ENCODE measurements at places on chromosomes 6 and 20.

DNA sequence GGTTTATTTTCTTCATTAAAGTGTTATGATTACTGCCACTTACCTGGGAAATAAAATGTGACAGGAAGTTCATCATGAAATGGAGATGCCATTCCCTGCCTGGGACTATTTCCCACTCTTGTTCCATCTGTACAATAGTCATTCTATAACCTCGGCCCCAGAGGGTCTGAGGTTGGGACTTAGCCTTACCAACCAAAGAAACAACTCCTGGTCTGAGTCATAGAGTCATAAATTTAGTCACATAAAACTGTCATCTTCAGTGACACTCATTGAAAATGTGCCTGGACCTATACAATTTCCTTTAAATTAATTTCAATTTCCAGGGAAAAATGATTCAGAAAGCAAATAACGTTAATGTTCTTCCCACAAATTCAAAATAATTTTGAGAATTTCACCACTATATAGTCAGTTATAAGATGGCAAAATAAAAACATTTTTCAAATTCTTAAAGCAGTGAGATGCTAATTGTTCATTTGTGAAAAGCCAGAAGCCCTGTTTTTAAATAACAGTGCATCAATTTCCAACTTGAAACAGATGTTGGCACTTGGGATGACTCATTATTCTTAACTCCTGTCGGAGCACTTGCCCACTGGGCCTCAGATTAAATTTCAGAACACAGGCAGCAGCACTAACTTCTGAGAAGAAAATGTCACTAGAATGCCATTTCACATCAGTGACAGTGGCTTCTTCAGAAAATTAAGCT lies 201.2 kb upstream of the SMLR1 start:
- no peak for DNase-seq

- DNase-seq: no peak
Measured at GRCh38 chr6:48486876-48487275, 375.9 kb upstream of the PTCHD4 start.

- DNase-seq: no peak
Measured at GRCh38 chr6:21847711-21848480, 254.3 kb downstream of the SOX4 start.

GRCh38 chr20:5003626-5004025 lies 2.3 kb upstream of the SLC23A2 start:
- DNase-seq: no peak

GRCh38 chr6:109446072-109446471 lies 5.5 kb downstream of the SMPD2 start:
- DNase-seq: no peak

DNA sequence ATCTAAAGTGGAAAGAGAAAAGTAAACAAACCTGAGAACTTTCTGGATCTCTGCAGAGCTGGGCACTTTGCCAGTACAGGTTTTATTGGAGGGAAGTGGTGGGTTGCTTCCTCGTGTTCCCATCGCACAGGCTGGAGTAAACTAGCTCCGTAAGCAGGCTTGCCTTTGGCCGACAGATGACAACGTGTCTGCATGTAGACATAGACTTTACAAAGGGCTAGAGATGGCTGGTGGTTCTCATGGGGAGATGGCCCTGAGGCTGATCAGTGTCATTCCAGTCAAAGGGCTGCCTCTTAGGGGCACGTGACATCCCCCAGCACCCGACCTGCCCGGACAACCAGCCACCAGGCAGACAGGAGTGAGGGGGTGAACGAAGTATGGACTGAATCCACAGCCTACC lies 98.8 kb downstream of the YTHDF1 start:
- DNase-seq: no peak

DNA sequence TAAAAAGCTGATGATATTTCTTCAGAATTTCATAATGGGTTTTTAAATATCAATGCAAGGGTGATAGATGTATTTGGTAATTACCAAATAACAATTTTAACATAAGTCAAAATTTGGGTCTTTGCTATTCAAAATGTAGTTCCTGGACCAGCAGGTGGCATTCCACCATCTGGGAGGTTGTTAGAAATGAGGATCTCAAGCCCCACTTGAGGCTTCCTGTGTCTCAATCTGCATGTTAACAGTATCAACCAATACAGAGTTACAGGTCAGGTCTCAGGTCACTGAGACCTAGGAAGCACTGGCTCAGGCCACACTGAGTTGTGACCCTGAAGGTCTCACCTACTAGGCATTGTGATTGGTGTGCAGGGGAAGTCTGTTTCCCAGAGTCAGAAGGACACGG lies 57.2 kb upstream of the MTRF1L start:
- DNase-seq: no peak

DNA sequence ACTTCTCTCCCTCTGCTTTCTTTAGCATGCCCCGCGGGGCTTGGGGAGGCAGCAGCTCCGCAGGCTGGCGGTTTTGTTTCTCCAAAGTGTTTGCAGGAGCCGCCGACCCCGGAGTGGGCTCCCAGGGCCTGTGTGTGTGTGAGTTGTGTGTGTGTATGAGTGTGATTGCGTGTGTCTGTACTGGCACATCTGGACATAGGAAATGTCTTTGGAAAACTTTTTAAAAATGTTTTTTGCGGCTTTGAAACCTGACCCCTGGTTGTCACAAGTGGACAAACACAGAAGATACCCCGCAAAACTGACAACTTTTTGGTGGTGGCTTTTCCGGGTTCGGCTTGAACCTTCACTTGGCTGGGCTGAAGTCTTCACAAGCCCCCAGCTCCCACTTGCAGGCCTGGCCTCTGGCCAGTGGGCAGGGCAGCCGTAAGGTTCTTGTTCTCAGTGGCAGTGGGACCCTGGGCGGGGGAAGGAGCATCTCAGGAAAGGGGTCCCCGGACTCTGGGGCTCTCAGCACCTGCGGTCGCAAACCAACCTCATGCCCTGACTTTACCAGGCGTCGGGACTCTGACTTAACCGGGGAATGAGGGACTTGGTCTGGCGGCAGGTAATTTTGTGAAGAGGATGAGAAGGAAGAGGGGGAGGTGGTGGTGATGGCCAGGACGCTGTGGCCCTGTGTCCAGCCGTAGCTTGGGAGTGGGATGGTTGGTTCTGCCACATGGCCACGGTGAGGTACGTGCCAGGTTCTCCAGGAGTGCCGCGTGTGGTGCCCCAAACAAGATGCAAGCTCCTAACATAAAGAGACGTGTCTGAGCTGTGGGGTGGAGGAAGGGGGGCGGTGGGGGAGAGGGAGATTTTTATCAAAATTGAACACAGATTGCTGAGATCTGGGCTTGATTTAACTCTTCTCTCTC lies 619 bp downstream of the DAAM2 start:
- no peak for DNase-seq

DNA sequence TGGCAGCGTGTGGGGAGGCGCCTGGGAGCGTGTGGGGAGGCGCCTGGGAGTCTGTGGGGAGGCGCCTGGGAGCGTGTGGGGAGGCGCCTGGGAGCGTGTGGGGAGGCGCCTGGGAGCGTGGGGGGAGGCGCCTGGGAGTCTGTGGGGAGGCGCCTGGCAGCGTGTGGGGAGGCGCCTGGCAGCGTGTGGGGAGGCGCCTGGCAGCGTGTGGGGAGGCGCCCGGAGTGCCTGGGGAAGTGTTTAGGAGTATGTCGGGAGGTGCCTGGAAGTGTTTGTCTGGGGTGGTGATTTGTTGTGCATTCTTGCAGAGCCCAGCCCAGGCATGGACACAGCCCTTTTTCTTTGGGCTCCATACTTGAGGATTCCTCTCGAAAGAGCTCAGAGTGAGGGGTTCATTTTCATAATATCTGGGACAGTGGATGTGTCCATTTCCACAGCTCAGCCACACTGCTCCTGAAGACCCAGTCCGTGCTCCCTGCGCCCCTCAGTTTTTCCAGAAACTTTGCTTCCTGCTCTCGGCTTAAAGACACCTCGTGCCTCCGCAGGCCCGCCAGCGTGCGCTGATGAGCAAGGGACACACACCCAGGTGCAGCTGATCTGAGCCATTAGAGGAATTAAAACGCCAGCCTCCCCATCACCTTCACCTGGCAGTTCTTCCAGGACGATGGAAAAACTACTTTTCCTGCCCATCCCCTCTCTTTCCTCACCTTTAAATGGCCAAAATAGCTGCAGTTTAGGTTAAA lies 172.2 kb upstream of the THBS2 start:
- no peak for DNase-seq

- no peak for DNase-seq
Measured at GRCh38 chr6:81215092-81215432, 537.4 kb downstream of the TENT5A start.

GRCh38 chr20:43584448-43585136 lies 6.1 kb upstream of the IFT52 start:
- no peak for DNase-seq

- no peak for DNase-seq
Measured at GRCh38 chr20:47914792-47915191, 129.5 kb upstream of the SULF2 start.

GRCh38 chr6:26258212-26258977 lies 106.6 kb upstream of the BTN3A2 start:
- no peak for DNase-seq

DNA sequence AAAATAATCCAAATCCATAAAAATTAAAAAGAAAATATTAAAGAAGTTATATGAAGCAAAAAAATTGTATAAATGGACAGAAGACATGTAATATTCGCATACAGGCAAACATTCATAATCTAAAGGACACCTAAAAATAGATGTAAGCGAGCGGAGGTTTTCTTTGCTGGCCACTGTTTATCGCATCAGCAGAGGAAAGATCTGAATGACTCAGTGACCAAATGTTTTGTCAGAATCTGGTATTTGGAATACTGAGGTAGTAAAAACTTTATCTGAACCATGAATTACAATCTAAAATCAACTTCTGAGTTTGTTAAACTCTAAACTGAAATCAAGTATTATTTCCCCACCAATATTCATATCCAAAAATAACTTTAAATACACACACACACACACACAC lies 7.8 kb downstream of the TSPYL4 start:
- no peak for DNase-seq

- DNase-seq: no peak
Measured at GRCh38 chr6:38510205-38510604, 129.5 kb downstream of the BTBD9 start.

GRCh38 chr6:154566866-154567265 lies 56.4 kb upstream of the CNKSR3 start:
- DNase-seq: no peak

GRCh38 chr6:98498866-98499265 lies 335.5 kb upstream of the POU3F2 start:
- DNase-seq: no peak

DNA sequence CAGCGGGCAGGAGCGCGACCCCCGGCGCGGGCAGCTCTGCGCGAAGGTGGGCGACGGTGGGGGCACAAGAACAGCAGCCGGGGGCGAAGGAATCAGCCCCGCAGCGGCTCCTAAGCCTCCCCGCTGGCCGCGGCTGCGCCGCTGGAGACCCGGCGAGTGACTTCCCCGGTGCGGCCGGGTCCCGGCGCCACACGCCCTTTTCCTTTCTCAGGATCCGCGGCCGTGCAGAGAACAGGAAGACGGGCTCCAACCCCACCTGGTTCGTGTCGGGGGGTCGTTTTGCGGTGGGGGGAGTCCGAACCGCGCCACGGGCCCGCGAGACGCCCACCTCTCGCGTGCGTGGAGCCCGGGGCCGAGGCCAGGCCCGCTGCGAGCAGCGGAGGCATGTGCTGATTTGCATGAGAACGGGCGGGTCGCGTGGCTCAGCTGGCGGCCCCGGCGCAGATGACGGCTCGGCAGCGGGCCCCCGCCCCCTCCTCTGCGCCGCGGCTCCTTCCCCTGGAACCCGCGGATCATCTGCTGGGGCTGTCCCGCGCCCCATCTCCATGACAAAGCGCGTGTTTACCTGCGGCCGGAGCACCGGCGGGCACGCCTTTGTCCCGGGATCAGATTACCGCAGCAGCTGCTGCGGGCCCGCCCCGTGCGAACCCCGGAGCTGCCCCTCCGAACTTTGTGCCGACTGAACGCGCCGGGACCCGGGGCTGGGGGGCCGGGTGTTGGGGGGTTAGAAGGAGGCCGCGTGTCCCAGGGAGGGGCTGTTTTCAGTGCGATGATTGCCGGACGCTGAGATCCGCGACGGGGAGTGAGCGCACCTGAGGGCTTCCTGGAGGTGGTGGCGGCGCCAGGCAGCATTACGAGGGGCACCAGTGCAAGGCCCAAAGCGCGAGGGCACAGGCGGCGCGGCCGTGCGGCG lies 4.9 kb upstream of the DLL1 start:
- no peak for DNase-seq

GRCh38 chr6:134436950-134437349 lies 119.0 kb upstream of the SGK1 start:
- DNase-seq: no peak

GRCh38 chr20:19893356-19893755 lies 123.8 kb upstream of the NAA20 start:
- DNase-seq: no peak

GRCh38 chr20:22070610-22071058 lies 365.2 kb downstream of the PAX1 start:
- DNase-seq: no peak

GRCh38 chr6:29255530-29255929 lies 46.0 kb upstream of the OR14J1 start:
- no peak for DNase-seq

GRCh38 chr6:114735025-114735735 lies 392.4 kb upstream of the HS3ST5 start:
- DNase-seq: no peak

- DNase-seq: no peak
Measured at GRCh38 chr6:43078691-43079090, 2.6 kb downstream of the PTK7 start.

DNA sequence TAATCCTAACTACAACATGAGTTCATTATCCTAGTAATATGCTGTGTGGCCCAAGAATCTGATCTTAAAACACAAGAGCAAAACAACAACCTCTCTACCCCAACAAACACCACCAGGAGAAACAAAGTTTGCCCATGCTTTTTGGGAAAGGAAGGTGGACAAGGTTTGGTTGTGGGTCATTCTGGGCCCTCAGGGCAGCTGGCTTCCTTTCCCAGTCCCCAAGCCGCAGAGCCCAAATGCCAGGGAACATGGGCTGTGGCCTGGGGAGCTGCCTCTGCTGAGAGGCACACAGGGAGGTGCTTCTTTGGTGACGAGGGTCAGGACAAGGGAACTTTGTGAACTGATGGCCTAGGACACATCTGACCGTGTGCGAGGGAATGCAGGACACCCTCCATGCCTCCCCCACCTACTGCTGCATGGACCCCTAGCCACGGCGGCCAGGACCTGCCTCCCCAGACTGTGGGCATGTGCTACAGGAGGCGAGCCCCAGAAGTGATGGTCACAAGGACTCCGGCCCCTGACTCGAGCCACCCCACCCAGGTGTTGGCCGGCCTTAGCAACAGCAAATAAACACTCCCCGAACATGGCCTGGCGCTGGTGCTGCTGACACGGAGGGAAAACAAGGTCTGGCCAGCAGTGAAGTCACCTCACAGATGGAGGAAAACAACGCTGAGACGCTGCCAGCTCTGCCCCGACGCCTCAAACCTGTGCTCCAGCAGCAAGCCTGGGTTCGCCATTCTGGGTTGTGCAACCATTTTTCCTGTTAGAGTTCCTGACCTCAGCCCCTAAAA lies 55.6 kb downstream of the RRBP1 start:
- DNase-seq: no peak

- peak; percentile 13 for DNase-seq
Measured at GRCh38 chr20:297925-298775, 780 bp downstream of the ZCCHC3 start.

All from activated CD8-positive, alpha-beta memory T cell treated with anti-CD3 and anti-CD28 coated beads for 48 hours (primary cell).